ENCODE measurements at places on chromosomes 16 and 17. TPM values are rescaled to one million over a fixed set of nuclear protein-coding genes. Genes with fewer than 3 reads are reported as not detected.

DNA sequence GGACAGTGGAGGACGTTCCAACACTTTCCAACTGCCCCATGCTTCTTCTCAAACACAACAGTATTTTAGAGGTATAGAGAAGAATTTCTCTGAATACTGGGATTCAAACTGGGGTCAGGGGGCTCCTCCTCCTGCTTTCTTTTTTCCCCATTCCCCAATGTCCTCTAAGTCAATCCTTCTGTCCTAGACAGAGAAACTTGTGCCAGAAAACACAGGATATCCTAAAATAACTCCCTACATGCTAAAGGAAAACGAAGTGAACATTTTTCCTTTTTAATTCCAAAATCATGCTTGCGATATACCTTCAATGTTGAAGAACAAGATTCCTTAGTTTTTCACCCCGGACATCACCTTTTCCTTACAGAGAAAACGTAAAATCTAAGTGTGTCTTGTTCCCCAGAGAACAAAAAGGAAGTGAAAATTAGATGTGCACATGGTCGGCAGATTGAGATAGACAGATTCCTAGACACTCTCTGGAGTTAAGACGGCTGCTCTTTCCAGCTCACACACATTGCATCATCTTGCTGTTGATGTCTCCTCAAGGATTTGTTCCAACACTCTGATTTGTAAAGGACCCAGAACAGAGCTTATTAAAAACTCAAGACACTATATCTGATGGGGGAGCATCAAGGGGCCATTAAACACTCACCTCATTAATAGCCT is 228.2 kb downstream of the GRIN2A start:
- H3K4me3 ChIP-seq = no peak overlapping the region
- no peaks in the 10 kb centered on the region for H3K4me1 ChIP-seq
- H3K27ac ChIP-seq = no peak overlapping the region
- no peaks in the 10 kb centered on the region for H3K36me3 ChIP-seq
- no peaks in the 10 kb centered on the region for H3K27me3 ChIP-seq

GRCh38 chr16:69703638-69704037 is 22.7 kb downstream of the NQO1 start:
- H3K27me3 ChIP-seq = no peaks in the 10 kb centered on the region
- H3K4me1 ChIP-seq = peaks cover 2% of the 10 kb centered on the region

DNA sequence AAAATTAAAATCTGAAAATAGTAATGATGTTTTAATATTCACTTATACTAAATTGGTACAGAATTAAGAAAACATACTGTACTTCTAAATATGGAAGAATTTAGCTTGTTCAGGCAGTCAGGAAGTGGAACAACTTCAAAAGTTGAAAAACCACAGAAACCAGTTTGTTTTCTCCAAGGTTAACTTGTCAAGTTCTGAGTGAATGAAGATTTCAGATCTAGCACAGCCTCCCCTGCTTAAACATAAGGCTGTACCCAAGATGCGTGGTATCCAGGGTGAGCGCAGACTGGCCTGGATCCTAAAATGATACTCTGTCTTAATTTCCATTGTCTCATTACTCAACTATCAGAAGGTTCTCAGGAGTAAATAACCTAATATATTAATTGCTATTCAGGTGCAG is 730.7 kb upstream of the KIF2B start:
- H3K4me1 ChIP-seq = no peaks in the 10 kb centered on the region
- no peak overlapping the region for H3K4me3 ChIP-seq
- no peak for DNase-seq
- H3K27ac ChIP-seq = no peak overlapping the region
- no peaks in the 10 kb centered on the region for H3K27me3 ChIP-seq

Gene TBC1D3K
- not detected for total RNA-seq

Gene PRAC1
- not detected for total RNA-seq

Gene ENO3
- total RNA-seq = 51.0 TPM

Gene SYCE1L
- 7.9 TPM for total RNA-seq
